ENCODE measurements at places on chromosomes 3 and 15.

- no peak for DNase-seq
Measured at GRCh38 chr15:48498828-48499227, 146.7 kb downstream of the FBN1 start.

DNA sequence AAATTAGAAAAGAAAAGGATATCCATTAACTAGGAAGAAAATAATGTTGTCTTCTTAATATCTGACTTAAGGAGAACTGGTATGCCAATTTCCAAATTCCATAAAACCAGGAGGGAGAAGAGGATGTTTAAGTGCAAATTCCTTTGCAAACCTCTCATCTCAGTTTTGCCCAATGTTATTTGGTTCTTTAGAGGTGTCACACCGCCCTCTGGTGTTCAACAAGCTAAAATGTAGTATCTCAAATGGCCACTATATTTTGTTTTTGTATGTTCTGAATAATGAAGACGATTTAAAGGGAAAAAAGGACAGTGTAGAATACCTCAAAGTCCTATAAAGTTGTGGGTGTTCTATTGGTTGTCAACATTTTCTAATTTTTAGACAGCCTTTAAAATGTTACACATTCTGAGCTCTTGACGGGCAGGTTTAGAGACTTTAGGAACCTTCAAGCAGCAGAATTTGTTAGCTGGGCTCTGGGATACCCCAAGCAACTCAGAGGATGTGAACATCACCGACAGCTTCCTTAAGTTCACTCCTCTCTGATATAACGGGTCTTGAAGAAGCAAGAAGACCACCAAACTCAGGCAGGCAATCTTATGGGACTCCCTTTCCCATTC lies 458.3 kb downstream of the MFSD1 start:
- no peak for DNase-seq

GRCh38 chr3:10328460-10329071 lies 7.7 kb upstream of the SEC13 start:
- no peak for DNase-seq

- DNase-seq = no peak
Measured at GRCh38 chr15:93570527-93570926, 481.5 kb upstream of the RGMA start.

- no peak for DNase-seq
Measured at GRCh38 chr15:65327651-65328393, 23.3 kb downstream of the RNU5B-1 start.

- DNase-seq = no peak
Measured at GRCh38 chr3:111715911-111716523, 120.9 kb upstream of the ZBED2 start.

Measured in CD4-positive, alpha-beta T cell treated with Interleukin-15 for 1 hour (primary cell).